G401 (cell line): ENCODE measurements at places on chromosomes 6 and 20. TPM values are rescaled to one million over a fixed set of nuclear protein-coding genes. Genes with fewer than 3 reads are reported as not detected.

Gene GLP1R
- total RNA-seq = not detected in 2 replicates

- DNase-seq = no peak
Measured at GRCh38 chr20:10668677-10669368, 5.0 kb downstream of the JAG1 start.

DNA sequence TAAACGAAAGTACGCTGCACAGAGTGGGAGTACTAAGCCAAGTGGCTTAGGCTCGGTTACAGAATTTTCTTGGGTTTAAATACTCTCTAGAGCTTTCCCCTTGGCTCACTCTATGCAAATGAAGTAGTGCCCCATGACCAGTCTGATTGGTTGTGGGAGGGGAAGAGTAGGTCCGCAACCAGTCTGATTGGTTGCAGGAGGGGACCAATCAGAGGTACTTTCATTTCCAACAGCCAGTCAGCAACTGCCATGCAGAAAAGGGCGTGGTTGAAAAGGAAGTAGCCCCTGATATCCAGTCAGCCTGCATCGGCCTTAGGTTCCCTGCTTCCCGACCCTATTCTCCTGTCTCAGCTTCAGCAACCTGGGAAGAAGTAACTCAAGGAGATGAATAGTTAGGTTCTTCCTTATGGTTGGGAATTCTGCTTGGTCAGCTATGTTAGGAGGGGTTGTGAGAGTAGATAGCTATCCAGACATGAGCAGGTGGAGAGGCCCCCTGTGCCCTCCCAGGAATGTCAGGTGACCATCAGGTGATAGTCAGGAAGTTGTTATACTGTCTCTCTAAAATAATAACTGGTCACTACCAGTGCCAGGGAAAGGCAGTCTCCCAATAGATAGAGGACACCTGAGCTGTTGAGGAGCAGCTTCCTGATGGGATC is 57.4 kb downstream of the FARS2 start:
- no peak for DNase-seq

- DNase-seq = no peak
Measured at GRCh38 chr6:77620278-77620882, 32.5 kb upstream of the MEI4 start.

GRCh38 chr6:68059261-68059660 is 575.8 kb upstream of the ADGRB3 start:
- DNase-seq = no peak

DNA sequence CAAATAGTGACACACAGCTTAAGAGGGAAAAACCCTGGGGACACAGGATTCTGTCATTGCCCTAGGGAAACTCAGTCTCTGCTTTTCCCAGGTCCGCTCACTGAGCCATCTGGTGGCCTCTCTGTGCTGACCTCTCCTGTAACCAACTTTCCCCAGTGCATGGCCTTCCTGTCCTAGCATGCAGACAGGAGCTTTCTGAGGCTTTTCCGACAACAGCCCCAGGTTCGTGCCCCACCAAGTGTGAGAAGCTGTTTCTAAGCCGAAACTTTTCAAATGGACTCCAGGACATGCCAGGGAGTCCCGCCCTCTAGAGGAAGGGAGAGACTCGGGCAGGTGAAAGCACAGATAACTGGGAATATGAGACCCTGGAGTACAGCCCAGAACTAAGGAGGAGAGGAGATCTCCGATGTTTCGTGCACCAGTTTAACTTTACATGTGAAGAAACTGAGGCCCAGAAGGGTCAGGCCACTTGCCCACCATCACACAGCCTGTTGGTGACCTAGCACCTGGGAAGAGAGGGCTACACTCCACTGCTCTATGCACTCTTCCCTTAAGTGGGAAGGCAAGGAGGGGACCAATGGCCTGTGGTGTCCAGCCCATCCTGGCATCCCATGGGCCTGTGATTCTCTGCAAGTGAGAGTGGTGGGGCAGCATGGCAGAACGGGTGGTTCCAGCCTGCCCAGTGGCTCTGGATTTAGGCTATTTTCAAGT is 46.2 kb downstream of the RPP40 start:
- no peak for DNase-seq

GRCh38 chr6:14121936-14122344 is 4.4 kb downstream of the CD83 start:
- no peak for DNase-seq

Gene ARMH2
- total RNA-seq = not detected in 2 replicates

GRCh38 chr6:2245103-2245876 is at the start of gene GMDS:
GMDS (minus strand) TSS chr6:2245605.
- peak; percentile 90 for DNase-seq

GRCh38 chr6:78984225-78984950 is 93.7 kb downstream of the PHIP start:
- DNase-seq = no peak

DNA sequence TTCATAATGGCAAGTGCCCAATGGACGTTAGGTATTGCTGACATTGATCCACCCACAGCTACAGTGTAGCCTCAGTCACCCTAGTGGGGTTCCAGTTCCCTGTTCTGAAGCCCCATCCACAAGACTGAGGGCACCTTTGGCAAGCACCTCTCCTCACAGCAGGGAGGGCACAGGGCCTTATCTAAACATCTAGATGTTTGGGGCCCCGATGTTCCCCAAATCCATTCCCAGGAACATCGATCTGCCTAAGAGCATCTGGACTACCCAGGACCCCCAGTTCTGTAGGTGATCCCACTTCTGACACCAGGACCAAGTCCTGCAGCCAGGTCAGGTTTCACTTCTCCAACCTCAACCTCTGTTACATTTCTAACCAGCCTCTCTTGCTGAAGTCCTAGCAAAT is 10.6 kb downstream of the APCDD1L start:
- no peak for DNase-seq

DNA sequence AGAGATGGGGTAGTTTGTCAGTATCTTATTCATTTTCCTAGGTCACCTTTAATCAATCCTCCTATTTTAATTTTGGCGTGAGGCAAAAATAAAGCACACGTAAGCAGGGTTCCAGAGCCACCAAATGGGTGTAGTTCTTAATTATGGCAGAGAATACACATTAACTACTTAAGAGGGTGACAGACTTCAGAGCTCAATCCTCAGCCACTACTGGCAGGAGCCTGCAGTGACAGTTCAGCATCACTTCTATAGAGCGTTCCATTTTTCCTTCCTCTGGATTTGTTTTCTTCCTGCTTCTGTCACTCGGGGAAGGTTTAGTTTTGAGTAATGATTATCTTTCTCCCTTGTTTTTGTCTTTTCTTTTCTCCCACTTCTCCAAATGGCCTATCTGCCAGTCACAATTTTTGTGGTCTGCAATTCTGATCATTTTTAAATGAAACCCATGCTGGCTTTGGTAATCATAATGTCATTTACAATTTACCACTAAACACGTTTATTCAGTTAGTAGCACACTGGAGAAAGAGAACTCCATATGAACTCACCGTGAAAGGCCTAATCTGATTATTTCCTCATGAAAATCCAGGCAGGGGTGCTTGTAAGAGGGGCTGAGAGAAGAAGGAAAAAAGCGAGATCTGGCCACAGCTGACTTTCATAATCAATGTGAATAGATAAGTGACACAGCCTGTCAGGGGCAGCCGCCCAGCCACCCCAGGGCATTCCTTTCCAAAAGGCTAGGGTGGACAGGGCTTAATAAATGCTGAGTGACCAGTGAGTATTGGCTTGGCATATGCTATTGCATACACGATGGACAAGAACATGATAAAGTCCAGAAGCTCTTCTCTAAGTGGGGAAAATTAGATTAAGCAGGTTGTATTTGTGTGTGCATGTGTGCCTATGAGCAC is 412.1 kb downstream of the PKHD1 start:
- DNase-seq = no peak

Gene PPIL6
- 2.8 and 4.2 TPM in 2 replicates for total RNA-seq

GRCh38 chr6:13267142-13267651 is 61.1 kb downstream of the TBC1D7 start:
- no peak for DNase-seq

Gene KCNB1
- 0.12 and 0.14 TPM in 2 replicates for total RNA-seq

DNA sequence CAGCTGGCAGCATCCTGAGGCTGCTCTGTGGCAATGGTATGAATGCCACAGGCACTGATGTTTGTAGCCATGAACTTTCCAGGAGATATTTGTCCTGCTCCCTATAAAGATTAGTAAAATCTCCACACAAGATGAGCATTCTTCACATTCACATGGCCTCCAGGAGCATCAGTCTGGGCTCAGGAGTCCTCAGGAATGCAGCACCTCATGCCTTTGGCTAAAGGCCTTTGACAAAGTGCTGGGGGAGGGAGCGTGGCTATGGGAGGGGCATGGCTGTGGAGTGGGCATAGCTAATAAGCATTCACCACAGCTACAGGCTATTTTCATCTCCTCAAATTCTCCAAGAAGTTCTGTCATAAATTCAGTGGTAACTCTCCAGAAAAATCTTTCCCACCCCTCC is 90.5 kb upstream of the LY86 start:
- DNase-seq = no peak

DNA sequence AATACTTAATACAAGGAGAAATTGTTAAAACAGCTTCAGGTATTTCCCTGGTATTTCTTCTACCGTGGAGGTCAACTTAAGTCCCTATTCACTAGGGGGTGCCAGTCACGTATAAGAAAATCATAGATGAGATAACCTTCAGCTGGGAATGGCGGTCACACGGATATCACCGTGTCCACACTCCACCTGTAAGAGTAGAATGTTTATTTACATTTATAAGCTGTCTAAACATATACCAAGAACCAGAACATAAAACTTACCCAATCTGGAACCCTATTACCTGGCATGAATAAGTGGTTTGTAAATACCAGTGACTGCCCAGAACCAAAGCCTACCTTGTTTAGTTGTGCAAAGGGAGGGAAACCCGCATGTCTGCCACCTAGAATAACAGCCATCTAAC is 1.9 kb upstream of the ELOVL4 start:
- DNase-seq = peak; percentile 64

DNA sequence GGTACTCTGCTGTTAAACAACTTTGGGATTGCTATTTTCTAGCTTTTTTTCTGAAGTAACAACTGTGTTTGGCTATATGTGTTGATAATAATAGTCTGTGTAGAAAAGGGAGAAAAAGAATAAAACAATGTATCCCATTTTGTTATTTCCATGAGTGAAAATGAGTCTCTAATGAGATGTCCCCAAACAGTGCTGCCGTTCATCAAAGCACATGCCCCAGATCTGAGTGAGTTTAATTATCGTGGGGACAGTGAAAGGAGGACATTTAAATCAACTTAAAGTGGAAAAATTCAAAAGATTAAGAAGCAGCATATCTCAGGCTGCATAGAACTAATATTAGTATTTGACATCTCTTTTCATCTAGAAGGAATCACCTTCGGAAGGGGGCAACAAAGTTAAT is 59.6 kb downstream of the NCOA7 start:
- DNase-seq = peak; percentile 30

Gene C6orf141
- total RNA-seq = 0.17 TPM in 1 of 2 replicates, not detected in the other

DNA sequence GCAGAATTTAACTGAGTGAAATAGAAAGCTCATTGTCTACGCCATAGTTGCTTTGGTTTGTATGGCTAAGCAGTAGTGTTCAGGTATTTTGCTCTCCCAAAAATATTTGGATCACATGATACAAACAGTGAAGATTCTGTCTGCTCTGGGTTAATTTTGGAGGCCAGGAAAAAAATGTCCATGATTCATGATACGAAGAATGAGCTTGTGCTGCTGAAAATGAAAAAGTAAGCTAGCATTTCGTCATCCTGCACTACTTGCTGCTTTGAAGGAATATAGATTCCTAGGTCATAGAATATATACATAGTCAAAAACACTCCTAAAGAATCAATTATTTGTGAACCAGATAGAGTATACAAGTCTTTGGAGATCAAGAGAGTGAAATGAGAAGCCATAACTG is 8.3 kb downstream of the WRNIP1 start:
- DNase-seq = no peak

DNA sequence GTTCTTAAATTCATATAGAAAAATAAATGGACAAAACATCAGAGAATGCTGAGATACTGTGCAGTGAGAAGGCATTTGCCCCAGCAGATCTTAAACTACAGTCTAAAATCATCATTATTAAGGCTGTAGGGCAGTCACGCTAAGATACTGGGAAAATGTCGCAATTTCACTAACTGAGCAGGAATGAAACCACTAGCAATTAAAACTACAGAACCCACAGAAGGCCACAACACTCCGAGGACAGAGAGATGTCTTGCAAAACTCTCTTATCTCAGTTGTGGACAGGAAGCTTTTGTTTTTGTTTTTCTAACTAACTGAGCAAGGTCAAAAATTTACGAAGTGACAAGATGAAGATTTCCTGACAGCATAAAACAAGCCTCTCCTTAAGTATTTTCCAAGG is 18.2 kb downstream of the GNAS-AS1 start:
- DNase-seq = no peak

DNA sequence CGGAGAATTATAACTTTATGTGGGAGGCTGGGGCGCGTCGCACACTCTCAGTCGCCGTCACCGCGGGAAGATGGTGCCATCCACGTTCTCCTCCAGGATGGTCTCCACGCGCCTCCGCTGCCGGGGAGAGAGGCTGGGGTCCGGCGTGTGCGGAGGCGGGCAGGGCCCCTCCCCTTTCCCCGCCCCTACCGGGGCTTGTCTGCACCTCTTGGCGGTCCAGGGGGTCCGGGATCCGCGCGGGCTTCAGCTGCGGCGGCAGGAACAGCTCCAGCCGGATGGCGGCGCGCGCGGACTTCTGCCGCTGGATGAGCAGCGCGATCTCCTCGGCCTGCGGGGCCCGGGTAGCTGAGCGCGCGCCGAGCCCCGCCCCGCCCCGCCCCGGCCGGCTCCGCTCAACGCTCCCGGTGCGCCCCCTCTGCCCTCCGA is 807 bp downstream of the LKAAEAR1 start:
- DNase-seq = peak; percentile 80

Gene SCRT2
- not detected in 2 replicates for total RNA-seq

- DNase-seq = no peak
Measured at GRCh38 chr6:3867641-3868502, 18.7 kb downstream of the FAM50B start.

DNA sequence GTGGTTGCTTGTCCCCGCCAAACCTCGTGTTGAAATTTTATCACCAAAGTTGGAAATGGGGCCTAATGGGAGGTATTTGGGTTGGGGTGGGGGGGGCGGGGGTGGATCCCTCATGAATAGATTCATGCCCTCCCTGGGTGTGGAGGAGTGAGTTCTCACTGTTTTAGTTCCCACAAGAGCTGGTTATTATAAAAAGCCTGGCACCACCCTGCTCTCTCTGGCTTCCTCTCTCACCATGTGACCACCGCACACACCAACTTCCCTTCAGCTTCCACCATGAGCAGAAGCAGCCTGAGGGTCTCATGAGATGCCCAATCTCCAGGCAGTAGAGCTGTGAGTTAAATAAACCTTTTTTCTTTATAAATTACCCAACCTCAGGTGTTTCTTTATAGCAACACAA is 111.3 kb downstream of the PRDM1 start:
- DNase-seq = no peak

Gene STK35
- 12.9 and 17.2 TPM in 2 replicates for total RNA-seq

DNA sequence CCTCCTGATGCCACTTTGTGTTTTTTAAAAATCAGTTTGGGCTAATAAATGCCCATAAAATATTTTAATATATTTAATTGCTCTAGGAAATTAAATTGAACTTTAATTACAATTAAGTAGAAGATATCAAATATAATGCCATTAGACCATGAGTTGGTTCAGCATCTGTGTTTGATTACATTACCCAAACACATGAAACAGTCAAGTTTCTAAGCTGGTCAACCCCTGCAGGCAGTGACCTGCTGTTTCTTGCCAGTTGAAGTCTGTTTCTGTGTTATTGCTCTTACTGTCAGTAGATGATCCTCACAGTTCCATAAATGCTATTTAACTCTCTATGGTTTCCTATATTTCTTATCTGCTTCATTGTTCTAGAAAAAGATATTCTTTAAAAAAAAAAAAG is 9.7 kb upstream of the TENT5A start:
- no peak for DNase-seq
